Stomach (tissue), 19 donors: ENCODE measurements at places on chromosomes 7 and 10. TPM values are rescaled to one million over a fixed set of nuclear protein-coding genes. Genes with fewer than 3 reads are reported as not detected.

Gene PLAC9
- total RNA-seq, result not detected

Gene SRRM3
- total RNA-seq, result 6.4 TPM

GRCh38 chr10:126902157-126902556 lies 3.1 kb upstream of the DOCK1 start:
- no peak overlapping the region for H3K4me3 ChIP-seq
- peaks cover 18% of the 10 kb centered on the region for H3K4me1 ChIP-seq
- no peak for DNase-seq
- peaks cover 14% of the 10 kb centered on the region for H3K27me3 ChIP-seq
- H3K36me3 ChIP-seq, result no peaks in the 10 kb centered on the region

DNA sequence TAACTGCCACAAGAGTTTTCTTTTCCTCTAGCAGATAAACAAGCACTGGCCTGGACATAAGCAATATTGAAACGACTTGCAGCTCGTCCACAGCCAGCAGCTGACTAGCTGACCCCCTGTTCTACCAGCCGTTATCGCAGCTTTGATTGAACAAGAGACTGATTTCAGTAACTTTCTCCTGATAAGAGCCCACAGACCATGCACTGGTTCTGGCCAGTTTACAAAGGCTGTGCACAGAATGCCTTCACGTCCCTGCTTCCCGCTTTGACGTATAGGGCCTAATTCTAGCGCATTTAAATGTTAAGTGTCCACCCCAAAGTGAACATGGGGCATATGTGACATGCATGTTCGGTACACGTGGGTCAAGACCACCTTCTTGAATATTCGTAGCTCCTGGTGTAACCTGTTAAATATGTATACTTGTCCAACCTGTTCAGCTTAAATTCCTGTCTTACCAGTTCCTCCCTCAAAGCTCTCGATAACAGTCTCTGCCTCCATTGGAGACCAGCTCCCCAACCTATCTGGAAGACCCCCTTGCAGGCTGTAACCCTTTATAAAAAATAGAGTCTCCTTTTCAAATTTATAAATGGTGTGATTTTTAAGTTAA lies 69.2 kb downstream of the LYZL1 start:
- no peak overlapping the region for H3K4me3 ChIP-seq
- no peak overlapping the region for H3K27ac ChIP-seq
- no peaks in the 10 kb centered on the region for H3K27me3 ChIP-seq
- H3K4me1 ChIP-seq, result peaks cover 32% of the 10 kb centered on the region
